ENCODE measurements at places on chromosomes 6 and 20.
A peak's percentile ranks its signal among the peaks of the same experiment; 100 is the strongest.

GRCh38 chr6:89657445-89658158, 19.1 kb upstream of the LYRM2 start:
- no peaks in the 10 kb centered on the region for H3K4me1 ChIP-seq
- no peak overlapping the region for H3K4me3 ChIP-seq
- peaks cover 86% of the 10 kb centered on the region for H3K36me3 ChIP-seq
- DNase-seq: no peak
- H3K27ac ChIP-seq: no peak overlapping the region

DNA sequence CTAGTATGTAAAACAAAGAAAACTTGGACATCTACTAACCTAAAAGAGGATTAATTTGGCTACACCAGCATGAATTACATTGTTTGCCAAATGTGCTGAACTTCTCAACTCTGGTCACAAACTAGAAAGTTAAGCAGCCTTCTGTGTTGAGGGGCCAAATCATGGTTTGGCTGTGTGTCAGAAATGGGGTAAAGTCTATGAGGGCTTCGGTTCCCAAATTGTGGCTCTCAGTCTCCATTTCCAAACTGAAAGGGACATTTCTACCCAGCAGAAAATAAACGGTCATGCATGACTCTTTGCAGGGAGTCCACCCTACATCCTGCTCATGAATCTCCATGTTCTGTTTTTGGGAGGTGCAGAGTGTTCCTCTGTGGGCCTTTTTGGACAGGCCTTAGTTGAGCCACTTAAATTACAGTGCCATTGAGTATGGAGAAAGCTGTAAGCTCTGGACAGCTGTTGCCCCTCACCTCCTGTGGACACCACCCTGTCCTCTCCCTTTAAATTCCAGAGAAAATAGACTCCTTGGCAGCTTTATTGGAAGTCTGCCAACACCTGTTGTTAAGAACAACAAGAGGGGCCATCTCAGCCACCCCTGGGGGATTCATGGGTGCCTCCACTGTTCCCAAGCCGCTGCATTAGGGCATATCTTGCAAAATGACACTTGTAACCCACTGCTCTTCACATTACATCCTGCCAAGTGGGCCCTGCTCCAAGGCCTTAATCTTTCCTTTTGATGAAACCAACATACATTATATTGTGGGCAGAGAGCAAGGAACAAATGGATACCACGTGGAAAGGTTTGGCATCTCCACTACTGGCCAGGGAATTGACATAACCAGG, 27.5 kb upstream of the SNRPC start:
- H3K4me3 ChIP-seq: no peak overlapping the region
- no peak overlapping the region for H3K27ac ChIP-seq
- DNase-seq: no peak
- no peaks in the 10 kb centered on the region for H3K36me3 ChIP-seq
- no peaks in the 10 kb centered on the region for H3K4me1 ChIP-seq

GRCh38 chr6:137867685-137868509, 838 bp downstream of the TNFAIP3 start:
- peaks cover 60% of the 10 kb centered on the region for H3K36me3 ChIP-seq
- no peaks in the 10 kb centered on the region for H3K27me3 ChIP-seq
- H3K4me3 ChIP-seq: peak overlapping the region; percentile 83
- H3K27ac ChIP-seq: peak overlapping the region; percentile 92

- H3K4me1 ChIP-seq: no peaks in the 10 kb centered on the region
- no peak for DNase-seq
- no peaks in the 10 kb centered on the region for H3K36me3 ChIP-seq
- no peak overlapping the region for H3K4me3 ChIP-seq
These were observed 91.0 kb downstream of the TMEM170B start for GRCh38 chr6:11628562-11628961.

- no peaks in the 10 kb centered on the region for H3K36me3 ChIP-seq
- H3K27ac ChIP-seq: no peak overlapping the region
- DNase-seq: no peak
- H3K4me3 ChIP-seq: no peak overlapping the region
- H3K27me3 ChIP-seq: no peaks in the 10 kb centered on the region
- no peaks in the 10 kb centered on the region for H3K4me1 ChIP-seq
These were observed 630.8 kb upstream of the IMPG1 start for GRCh38 chr6:76703285-76703684.

- peaks cover 18% of the 10 kb centered on the region for H3K4me1 ChIP-seq
- no peak for DNase-seq
- H3K27ac ChIP-seq: no peak overlapping the region
- no peak overlapping the region for H3K4me3 ChIP-seq
- no peaks in the 10 kb centered on the region for H3K27me3 ChIP-seq
- no peaks in the 10 kb centered on the region for H3K36me3 ChIP-seq
These were observed 107.5 kb downstream of the LRFN2 start for GRCh38 chr6:40479706-40480105.

DNA sequence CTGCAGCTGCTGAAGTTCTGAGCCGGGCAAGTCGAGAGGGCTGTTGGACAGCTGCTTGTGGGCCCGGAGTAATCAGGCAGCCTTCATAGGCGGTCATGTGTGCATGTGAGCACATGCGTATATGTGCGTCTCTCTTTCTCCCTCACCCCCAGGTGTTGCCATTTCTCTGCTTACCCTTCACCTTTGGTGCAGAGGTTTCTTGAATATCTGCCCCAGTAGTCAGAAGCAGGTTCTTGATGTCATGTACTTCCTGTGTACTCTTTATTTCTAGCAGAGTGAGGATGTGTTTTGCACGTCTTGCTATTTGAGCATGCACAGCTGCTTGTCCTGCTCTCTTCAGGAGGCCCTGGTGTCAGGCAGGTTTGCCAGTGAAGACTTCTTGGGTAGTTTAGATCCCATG, 21.2 kb upstream of the MAPK13 start:
- H3K27ac ChIP-seq: no peak overlapping the region
- no peaks in the 10 kb centered on the region for H3K27me3 ChIP-seq
- H3K4me3 ChIP-seq: no peak overlapping the region
- no peak for DNase-seq

DNA sequence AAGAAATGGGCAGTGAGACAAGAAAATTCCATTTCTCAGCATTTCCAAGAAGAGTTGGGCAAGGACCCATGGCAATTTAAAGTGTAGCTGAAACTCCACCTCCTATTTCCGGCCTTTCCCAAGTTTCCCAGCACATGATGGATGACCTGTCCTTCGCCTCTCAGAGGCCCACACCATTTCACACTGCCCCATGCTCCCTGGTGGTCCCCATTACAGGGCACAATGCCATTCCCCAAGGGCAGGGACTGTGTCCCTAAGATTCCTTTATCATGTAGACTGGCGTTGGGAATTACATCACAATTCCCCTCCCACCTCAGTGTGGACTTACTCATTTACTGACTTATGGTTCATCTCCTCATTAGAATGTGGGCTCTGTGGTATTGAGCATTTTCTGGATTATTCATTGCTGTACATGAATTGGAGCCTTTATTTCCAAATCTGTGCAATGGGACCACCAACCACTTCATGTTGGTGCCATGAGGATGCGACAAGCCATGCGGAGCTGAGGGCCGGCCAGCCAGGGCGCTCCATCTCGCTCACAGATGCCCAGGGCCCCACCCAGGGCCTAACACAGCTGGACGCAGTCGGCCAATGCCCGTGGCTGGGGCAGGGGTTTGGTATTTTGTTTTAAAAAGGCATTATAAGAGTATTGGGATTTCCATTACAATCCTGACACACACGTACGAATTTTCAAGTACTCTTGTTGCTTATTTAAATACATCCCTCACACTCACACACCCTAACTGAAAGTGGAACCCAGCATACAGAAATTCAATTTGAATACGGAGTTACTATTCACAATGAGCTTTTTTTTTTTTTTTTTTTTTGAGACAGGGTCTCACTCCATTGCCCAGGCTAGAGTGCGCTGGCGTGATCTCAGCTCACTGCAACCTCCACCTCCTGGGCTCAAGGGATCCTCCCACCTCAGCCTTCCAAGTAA, 5.4 kb downstream of the ACSS1 start:
- no peak for DNase-seq
- peaks cover 48% of the 10 kb centered on the region for H3K36me3 ChIP-seq
- H3K4me3 ChIP-seq: no peak overlapping the region
- H3K4me1 ChIP-seq: peaks cover 36% of the 10 kb centered on the region

DNA sequence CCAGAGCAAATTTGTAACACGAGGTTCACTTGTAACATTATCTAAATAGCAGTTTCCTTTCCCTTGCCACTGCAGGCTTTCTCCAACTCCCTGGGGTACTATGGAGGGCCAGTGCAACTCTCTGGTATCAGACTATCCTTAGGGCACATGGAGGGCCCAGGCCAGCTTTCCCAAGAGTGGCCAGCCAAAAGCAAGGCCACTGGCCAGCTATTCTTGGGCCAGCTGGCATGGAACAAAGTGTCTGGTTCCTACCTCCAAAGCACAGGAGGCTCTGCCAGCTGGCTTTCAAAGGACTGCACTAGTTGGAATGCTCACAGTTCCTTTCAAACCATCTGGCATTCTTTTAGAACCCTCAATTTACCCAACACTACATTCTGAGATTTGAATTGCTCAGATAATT, 8.7 kb downstream of the RNF24 start:
- H3K36me3 ChIP-seq: peaks cover 11% of the 10 kb centered on the region
- no peak overlapping the region for H3K27ac ChIP-seq
- peaks cover 5% of the 10 kb centered on the region for H3K4me1 ChIP-seq
- H3K27me3 ChIP-seq: no peaks in the 10 kb centered on the region
- no peak for DNase-seq

GRCh38 chr6:56491606-56492328, 150.9 kb downstream of the DST start:
- no peak overlapping the region for H3K27ac ChIP-seq
- no peak for DNase-seq
- no peaks in the 10 kb centered on the region for H3K27me3 ChIP-seq
- H3K4me3 ChIP-seq: no peak overlapping the region
- no peaks in the 10 kb centered on the region for H3K36me3 ChIP-seq

GRCh38 chr6:14824484-14825275, 421.2 kb upstream of the JARID2 start:
- no peak overlapping the region for H3K27ac ChIP-seq
- no peaks in the 10 kb centered on the region for H3K27me3 ChIP-seq
- no peaks in the 10 kb centered on the region for H3K4me1 ChIP-seq
- no peak overlapping the region for H3K4me3 ChIP-seq
- no peak for DNase-seq

DNA sequence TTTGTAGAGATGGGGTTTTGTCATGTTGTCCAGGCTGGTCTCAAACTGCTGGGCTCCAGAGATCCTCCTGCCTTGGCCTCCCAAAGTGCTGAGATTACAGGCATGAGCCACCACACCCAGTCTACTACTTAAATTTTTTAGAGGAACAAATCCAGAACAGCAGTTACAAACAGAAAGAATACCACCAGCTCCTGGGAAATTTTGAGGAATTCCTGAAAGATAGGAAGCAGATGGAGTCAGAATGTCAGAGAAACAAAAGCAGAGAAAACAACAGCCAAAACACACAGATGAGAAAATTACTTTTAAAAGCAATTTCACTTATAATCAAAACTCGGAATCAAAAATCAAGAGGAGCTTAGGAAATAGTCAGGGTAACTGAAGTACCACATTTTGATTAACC, 543.3 kb upstream of the MARCKS start:
- no peaks in the 10 kb centered on the region for H3K36me3 ChIP-seq
- H3K27me3 ChIP-seq: no peaks in the 10 kb centered on the region
- H3K27ac ChIP-seq: no peak overlapping the region
- H3K4me3 ChIP-seq: no peak overlapping the region

All from DND-41 (cell line).